ENCODE measurements at places on chromosomes 6 and 20.

GRCh38 chr20:50240092-50240491 lies 49.5 kb downstream of the CEBPB start:
- DNase-seq = no peak

DNA sequence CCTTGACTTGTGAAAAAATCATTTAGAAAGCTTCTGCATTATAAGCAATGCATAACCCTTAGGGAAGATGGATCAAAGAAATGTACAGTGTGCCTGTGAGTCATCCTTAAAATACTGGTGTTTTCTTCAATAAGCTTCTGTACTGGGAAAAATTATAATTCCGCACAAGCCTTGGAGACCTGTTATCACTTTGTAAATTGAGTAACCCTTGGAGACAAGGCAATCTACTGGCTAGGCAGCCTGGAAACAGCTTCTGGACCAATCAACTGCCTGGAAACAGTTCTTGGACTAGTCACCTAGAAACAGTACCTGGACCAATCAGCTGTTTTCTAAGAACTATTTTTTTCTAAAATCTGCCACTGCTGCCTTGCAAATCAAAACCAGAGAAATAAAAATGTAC lies 25.8 kb upstream of the RNGTT start:
- DNase-seq = no peak

- DNase-seq = peak; percentile 13
Observed at GRCh38 chr6:88983532-88983931, 20.1 kb upstream of the RNGTT start.

- DNase-seq = no peak
Observed at GRCh38 chr6:34529665-34530327, 26.3 kb downstream of the SPDEF start.

DNA sequence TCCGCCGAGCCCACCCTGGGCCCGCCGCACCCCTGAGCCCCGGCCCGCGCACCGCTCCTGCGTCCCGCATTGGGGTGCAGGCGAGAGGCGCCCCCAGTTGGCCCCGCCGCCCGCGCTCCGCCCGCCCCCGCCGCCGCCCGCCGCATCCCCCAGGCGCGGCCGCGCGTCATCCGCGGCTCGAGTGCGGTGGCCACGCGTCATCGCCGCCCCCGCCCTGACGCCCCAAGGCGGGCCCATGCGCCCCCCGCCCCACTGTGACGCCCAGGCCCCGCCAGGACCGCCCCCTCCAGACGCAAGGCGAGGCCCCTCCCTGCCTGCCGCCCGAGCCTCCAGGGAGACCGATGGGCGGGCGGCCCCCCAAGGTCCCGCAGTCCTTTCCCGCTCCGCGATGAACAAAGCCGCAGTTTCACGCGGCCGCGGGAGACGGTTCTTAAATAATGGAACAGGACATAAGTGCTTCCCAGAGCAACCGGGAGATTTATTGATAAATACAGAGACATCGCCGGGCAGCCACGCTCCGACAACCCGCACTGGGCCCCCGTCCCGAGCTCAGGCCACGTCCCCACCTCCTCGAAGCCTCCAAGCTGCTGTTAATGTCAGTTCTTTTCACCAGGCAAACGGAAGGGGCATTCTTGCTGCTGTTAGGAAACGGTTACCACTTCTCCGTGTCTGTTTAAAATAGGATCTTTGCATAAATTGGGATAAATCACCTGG lies at the start of gene ANKRD60:
Gene ANKRD60, minus strand, starts transcription at position 170 of the 714 bp plus-strand sequence. Its CDS starts 0 bp downstream, at position 170.
- DNase-seq = no peak

DNA sequence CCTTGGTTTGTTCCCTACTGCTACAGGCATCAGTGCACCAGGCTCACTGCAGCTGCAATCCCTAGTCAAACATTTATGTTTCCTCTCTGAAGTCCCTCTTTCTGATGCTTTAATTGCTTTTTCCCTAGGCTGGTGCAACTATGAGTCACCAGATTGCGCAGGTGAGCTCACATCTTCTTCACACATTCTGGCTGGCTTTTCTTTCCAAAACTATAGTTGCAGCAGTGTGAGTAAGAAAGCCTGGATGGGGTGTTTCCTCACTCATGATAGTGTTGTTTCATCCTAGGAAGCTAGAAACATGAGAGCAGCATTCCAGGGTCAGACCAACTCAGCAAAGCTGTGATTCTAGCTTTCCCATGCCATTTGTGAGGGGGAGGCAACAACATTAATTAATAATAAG lies 296.4 kb downstream of the PAX1 start:
- no peak for DNase-seq

GRCh38 chr6:26323525-26324294 lies 41.3 kb upstream of the BTN3A2 start:
- DNase-seq = no peak

DNA sequence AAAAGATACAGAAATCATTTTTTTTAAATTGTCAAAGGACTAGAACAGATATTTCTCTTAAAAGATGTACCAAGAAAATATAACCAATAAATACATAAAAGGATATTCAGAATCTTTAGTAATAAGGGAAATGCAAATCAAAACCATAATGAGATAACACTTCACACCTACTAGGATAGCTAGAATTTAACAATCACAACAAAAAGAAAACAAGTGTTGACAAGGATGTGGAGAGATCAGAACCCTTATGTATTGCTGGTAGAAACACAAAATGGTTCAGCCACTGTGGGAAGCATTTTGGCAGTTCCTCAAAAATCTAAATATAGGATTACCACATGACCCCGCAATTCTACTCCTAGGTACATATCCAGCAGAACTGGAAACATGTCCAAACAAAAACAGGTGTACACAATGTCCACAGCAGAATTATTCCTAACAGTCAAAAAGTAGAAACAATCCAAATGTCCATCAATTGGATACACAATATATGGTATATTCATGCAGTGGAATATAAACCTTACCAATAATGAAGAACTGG lies 211.0 kb downstream of the LRFN2 start:
- DNase-seq = no peak

GRCh38 chr20:1130847-1131246 lies 12.4 kb downstream of the PSMF1 start:
- DNase-seq = no peak

GRCh38 chr6:66553441-66553840 lies 846.4 kb upstream of the EYS start:
- DNase-seq = no peak

GRCh38 chr6:142173980-142174379 lies 26.9 kb downstream of the VTA1 start:
- DNase-seq = no peak

GRCh38 chr20:3081641-3082040 lies 2.9 kb downstream of the AVP start:
- DNase-seq = no peak

GRCh38 chr6:17341117-17341805 lies 52.1 kb upstream of the CAP2 start:
- DNase-seq = no peak

DNA sequence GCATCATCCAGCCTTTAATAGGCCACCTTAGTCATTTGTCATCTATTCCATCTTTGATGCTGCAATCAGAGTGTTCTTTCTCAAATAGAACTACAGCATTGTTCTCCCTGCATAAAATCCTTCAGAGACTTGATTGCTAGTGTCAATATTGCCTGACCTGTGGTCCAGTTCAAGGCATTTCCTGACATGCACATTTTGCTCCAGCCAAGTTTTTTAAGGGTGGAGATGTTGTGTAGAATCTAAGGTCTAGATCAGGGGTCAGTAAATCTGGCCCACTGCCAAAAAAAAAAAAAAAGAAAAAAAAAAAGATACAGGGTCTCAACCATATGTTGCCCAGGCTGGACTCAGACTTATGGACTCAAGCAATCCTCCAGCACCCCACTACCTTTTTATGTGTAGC lies 354.4 kb downstream of the FRK start:
- DNase-seq = no peak

DNA sequence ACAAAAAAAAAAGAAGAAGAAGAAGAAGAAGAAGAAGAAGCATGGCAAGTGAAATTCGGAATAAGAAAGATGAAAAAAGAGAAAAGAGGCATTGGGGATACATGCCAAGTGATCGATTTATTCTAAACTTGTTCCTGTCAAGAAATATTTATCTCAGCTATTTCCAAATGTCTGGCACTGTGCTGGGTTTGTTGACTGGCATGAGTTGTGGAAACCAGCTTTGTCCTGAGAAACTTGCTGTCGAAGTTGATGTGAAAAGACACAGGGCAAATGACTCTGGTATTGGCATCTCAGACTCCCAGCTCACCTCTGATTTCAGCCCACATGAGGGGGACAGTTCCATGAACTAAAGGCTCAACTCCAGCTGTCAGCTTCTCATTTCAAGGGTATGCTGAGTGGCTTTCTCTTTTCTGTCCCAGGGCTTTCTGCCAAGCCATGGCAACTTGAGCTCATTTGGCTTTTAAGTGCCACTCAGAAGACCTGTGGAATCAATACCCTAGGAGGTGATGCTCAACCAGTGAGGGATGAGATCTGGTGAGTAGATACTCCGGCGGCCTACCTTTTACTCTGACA lies 253.3 kb upstream of the JAG1 start:
- DNase-seq = no peak

GRCh38 chr6:25377664-25378063 lies 98.5 kb downstream of the CARMIL1 start:
- DNase-seq = no peak

- DNase-seq = no peak
Observed at GRCh38 chr20:32400476-32400875, 42.3 kb downstream of the ASXL1 start.

GRCh38 chr6:46437671-46438221 lies 53.5 kb downstream of the RCAN2 start:
- peak; percentile 59 for DNase-seq

- DNase-seq = peak; percentile 33
Observed at GRCh38 chr6:13307508-13307995, 20.8 kb downstream of the TBC1D7 start.

GRCh38 chr20:62710886-62711702 lies 2.5 kb downstream of the NTSR1 start:
- peak; percentile 80 for DNase-seq

- peak; percentile 77 for DNase-seq
Observed at GRCh38 chr20:49508435-49509199, 26.1 kb upstream of the KCNB1 start.

DNA sequence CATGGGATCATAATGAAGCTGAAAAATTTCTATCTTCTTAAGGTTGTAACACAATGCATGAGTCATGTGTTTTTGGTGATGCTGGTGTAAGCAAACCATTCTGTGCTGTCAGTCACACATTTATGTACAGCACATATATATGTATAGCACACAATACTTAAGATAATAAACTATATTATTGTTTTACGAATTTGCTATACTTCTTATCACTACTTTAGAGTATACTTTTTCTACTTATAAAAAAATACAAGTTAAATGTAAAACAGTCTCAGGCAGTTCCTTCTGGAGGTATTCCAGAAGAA lies 920.1 kb upstream of the FLRT3 start:
- DNase-seq = no peak

DNA sequence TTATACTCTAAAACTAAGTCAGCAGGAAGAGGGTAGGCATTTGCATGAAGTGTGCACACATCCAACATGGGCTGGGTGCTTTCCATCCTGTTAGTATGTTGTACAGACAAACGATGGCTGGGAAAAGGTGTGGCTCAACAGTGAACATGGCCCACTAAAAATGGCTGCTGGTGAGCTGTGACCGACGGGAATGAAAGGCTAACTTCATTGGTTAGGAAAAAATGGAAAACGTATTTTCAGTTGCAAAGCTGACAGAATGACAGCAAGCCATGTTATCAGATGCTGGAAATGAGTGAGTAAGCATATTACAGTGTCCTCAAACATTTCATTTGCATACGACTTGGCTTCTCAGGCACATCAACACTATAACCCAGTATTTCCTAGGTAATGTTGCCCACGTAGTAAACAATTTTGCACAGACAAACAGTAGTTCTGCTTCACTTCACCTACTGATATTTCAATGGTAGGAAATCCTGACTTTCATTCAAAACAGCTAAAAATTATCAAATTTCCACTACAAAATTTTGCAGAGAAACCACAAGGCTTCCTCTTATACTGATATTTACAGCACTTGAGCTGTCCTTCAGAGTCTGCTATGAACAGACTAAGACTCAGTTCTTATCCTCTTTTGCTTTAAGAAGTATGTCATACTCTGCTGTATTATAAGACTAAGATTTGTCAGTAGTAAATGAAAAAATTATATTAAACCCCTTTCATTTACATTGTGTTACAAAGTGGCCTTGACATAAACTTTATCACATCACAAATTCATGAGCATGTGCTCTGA lies 98.9 kb downstream of the IRF4 start:
- DNase-seq = no peak

GRCh38 chr20:43583982-43584432 lies 6.7 kb upstream of the IFT52 start:
- DNase-seq = peak; percentile 86

DNA sequence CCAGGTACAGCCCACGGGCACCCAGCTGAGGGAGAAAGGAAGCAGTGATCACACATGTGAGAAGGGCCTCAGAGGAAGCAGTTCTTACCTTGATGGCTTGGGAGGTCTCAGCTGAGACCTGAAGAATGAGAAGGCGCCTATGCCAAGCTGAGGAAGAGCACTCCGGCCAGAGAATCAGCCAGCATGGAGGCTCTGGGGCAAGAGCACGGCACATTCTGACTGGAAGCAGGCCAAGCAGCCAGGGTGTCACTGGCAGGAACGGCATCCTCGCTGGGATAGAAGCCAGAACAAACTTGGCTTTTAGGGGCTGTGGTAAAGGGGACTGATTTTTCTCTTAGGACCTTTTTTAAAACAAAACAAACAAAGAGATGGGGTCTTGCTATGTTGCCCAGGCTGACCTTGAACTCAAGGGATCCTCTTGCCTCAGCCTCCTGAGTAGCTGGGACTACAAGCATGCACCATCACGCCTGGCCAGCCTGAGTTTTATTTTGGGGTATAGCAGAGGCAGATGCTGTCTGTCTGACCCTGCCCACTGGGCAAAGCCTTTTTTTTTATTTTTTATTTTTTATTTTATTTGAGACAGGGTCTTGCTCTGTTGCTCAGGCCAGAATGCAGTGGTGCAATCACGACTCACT lies 17.6 kb downstream of the GHRH start:
- no peak for DNase-seq

GRCh38 chr6:149233056-149233715 lies 84.3 kb upstream of the TAB2 start:
- peak; percentile 78 for DNase-seq

GRCh38 chr6:77633993-77634715 lies 18.7 kb upstream of the MEI4 start:
- DNase-seq = peak; percentile 4

GRCh38 chr6:26646074-26646473 lies 13.5 kb downstream of the ZNF322 start:
- no peak for DNase-seq

- peak; percentile 58 for DNase-seq
Observed at GRCh38 chr6:158039178-158039557, 57.5 kb downstream of the SYNJ2 start.

GRCh38 chr6:36029464-36029863 lies 1.9 kb downstream of the MAPK14 start:
- DNase-seq = no peak
